ENCODE measurements at places on chromosomes 2 and 18. TPM values are rescaled to one million over a fixed set of nuclear protein-coding genes. Genes with fewer than 3 reads are reported as not detected.

Gene RAB31
- total RNA-seq, result 1.6 TPM

Gene CCDC121
- 1.4 TPM for total RNA-seq

Gene ANTXR1
- not detected for total RNA-seq

Gene KCNG2
- not detected for total RNA-seq

Gene ACTR2
- total RNA-seq, result 246 TPM

Gene GAREM1
- total RNA-seq, result 0.41 TPM

Gene ONECUT2
- not detected for total RNA-seq

Gene CHRNG
- total RNA-seq, result not detected

Gene MERTK
- total RNA-seq, result 0.73 TPM

- DNase-seq, result no peak
Measured at GRCh38 chr2:188119112-188119838, 172.4 kb upstream of the GULP1 start.

DNA sequence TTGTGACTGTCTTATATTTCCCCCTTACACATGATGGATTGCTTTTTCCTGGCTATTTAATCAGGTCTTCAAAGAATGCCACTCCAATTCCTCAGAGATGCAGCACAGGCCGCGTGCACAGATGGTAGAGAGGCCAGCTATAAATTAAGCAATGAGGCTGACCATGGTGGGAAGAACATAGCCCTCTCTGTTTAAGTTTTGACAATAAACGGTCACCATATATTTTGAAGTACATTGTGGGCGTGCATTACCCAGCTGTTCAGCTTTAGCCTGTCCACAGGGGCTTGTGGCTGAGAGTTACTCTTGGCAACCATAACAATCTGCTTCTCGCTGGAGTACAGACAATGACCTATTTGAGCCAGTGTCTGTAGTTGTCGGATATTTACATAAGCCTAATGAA, 730.8 kb downstream of the DCC start:
- DNase-seq, result no peak

DNA sequence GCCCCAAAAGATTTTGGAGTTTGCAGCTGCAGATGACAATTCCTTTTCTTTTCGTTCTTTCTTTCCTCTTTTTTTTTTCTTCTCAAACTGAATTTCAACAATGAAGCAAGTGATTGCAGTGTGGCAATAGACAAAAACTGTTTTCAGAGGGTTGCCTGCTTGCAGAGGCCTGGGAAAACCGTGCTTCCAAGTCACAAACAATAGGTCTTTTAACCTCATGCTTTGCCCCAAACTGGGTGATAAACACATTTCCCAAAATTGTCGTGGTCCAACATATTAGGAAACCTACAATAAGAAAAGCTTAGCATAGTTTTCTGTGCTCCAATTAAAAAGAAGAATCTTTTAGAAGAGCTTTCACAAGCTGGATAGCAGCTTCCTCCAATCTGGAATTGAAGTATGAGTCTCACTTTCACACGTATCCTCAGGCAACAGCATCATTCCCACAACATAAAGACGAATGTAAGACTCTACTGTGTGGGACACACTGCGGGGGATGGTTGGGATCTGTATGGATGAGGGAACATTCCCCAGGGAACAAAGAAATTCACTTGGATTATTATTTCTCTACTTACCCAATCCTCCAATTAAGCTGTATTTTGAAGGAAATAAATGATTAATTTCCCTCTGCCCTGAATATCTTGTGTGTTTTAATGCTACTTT, 656.1 kb downstream of the RNF144A start:
- no peak for DNase-seq

- DNase-seq, result no peak
Measured at GRCh38 chr2:217413193-217413592, 553.3 kb upstream of the TNP1 start.

- no peak for DNase-seq
Measured at GRCh38 chr2:207112383-207112782, 53.4 kb downstream of the KLF7 start.

- DNase-seq, result no peak
Measured at GRCh38 chr2:145748927-145749326, 1229.0 kb upstream of the ZEB2 start.

DNA sequence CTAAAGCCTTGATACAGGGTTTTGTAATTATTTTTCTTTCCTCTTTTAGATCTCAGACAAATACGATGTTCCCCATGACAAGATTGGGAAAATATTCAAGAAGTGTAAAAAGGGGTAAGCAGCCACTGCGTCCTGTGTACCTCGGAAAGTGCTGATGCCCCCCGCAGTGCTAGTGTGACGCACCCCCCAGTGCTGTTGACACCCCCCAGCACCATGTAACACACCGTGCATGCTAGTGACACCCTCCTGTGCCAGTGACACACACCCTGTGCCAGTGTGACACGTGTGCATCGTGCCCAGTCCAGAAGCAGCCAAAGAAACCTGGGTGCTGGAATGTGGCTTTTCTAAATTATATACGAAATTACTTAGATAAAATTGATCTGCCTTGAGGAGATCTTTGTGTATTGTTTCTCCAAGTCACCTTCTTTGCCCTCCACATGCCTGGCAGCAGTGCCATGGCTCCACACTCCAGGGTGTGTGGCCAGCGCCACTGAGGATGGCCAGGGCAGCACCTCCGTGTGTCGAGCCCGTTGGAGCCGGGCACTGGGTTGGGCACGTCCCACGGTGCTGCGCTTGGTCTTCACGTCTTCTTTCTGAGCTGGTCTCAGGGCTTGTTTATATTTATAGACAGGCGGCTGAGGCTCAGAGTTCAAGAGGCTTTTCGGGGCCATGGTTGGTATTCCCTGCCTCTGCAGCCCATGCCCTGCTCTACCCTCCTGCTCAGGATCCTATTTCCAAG, 44.3 kb upstream of the KLF11 start:
- no peak for DNase-seq

DNA sequence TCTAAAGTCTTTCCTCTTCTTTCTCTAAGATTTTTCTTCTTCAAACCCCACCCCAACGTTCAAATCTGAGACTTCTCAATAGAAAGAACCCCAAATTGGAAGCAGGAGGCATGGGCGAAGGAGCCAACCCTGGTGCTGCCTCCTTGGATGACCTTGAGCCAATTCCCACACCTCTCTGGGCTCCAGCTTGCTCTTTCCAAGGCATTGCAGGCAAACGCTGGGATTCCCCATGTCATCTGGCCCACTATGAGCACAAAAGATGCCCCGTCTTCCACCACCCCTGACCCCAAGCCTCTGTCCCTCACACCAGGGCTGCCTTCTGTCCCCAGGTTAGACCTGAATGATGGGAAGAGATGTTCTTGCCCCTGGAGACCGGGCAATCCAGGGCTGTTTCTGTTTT, 57.0 kb downstream of the TTC32 start:
- no peak for DNase-seq

- DNase-seq, result no peak
Measured at GRCh38 chr2:32825291-32825712, 121.5 kb upstream of the LTBP1 start.

DNA sequence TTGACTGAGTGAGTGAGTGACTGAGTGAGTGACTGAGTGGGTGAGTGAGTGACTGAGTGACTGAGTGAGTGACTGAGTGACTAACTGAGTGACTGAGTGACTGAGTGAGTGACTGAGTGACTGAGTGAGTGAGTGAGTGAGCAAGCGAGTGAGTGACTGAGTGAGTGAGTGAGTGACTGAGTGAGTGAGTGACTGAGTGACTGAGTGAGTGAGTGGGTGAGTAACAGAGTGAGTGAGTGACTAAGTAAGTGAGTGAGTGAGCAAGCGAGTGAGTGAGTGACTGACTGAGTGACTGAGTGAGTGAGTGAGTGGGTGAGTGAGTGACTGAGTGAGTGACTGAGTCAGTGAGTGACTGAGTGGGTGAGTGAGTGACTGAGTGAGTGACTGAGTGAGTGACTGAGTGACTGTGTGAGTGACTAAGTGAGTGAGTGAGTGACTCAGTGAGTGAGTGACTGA, 11.9 kb downstream of the MAL start:
- DNase-seq, result no peak

DNA sequence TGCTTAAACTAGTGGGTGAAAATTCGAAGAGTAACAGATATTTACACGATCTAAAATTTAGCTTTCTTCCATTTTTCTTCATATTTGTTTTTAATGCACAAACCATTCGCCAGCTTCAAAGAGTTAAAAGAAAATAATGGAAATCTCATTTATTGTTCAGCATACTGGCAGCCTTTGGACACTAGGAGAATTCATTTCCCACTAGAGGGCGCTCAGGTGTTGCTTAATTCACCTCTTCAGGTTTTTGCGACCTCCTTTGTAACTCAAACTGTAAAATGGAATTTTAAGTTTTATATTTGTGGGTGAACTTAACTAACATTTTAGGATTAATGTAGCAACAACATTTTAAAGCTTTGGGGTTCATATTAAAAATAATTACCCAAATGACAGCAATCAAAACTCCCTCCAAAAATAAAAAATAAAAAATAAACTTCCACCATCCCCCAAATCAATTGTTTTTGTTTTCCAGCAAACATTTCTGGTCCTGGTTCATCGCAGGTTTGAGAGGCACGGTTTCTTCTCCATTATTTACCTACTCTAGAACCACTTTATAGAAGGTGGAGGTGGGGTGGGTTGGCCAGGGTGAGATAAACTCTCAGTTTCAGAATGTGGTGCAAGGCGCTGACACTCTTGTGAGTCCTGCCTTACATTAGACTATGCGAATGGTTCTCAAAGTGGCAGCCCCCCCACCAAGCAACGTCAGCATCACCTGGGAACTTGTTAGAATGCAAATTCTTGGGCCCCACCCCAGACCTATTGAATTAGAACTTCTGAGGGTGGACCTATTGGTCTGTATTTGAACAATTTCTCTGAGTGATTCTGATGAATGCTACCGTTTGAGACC, 24.7 kb upstream of the PNPT1 start:
- no peak for DNase-seq

GRCh38 chr18:76064998-76065397, 430.0 kb downstream of the ZNF516 start:
- DNase-seq, result no peak

- DNase-seq, result no peak
Measured at GRCh38 chr2:238016526-238016925, 44.3 kb upstream of the SCLY start.

GRCh38 chr2:197001921-197002320, 75.4 kb upstream of the PGAP1 start:
- DNase-seq, result no peak

GRCh38 chr2:203584784-203585183, 49.7 kb upstream of the RAPH1 start:
- DNase-seq, result no peak

DNA sequence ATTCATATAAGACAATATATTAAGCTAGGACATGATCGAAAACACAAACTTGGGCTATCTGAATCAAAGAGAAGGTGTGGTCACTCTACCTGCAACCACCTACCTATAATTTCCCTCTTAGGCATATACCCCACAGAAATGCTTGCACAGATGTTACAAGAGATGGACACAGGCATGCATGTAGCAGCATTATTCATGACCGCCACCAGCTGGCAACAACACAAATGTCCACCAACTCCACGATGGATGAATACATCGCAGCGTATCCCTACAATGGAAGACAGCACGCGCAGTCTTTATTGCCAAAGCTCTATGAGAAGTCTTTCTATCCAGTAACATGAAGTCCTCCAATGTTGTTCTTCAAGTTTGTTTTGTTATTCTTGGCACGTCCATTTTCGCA, 90.8 kb downstream of the ARL4C start:
- DNase-seq, result no peak

GRCh38 chr18:78641689-78642231, 337.9 kb upstream of the SALL3 start:
- no peak for DNase-seq

DNA sequence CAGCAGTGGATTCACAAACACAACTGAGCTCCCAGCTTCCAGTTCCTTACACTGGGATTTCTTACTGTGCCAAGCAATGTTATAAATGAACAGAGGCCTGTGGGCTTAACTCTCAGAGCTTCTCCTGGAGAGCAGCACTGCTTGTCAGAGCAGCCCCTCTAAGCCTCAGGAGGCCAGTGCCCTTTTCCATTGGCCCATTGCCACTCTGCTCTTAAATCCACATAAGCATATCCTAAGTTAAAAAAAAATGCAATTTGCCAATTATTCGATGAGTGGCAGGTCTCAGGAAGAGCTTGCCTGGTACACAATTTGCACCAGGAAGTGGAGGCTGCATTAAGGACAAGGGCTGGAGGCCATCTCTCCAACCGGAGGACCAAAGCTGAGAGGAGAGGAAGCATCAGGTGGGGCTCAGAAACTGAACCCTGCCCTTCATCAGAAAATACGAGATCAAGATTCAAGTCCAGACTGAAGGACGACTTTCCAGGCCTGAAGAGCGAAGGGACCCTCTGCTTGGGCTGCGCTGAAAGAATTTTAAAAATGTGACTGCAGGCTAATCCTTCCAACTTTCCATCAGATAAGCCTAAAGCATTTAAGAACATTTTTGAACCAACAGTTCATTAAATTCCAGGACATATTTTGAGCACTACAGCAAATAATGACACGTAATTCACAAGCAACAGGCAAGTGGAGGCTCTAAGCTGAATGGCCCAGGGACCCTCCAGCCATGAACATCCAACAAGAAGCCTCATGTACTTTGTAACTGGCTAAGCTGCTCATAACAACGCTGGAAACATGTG, 28.4 kb upstream of the PXDN start:
- no peak for DNase-seq

GRCh38 chr2:39175026-39175812, 54.4 kb upstream of the SOS1 start:
- no peak for DNase-seq

GRCh38 chr2:210132239-210132638, 39.0 kb downstream of the KANSL1L start:
- DNase-seq, result no peak

DNA sequence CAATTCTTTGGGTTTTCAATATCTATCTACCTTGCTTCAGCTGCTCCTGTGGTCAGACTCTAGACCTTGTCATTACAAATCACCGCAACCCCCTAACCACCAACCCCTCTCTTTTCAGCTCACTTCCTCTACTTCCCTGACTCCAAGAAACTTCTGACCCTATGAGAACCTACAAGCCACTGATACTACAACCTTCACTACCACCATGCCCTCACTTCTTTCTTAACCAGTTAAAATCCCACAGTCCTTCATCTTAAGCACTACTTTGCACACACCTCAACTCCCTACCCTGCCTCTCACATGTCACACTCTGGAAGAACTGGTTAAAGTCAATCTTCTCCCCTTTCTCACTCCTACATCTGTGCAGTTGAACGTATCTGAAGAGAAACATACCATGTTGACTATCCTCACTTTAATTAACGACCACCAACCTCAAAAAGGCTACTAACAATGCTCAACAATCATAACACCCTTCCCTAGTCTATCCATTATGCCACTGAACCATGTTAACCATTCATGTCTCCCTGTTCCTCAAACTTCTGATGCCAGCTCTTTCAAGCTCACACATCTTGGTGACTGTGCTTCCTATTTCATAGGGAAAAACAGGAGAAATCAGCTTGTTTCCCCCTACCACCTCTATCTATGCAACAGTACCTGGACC, 12.6 kb downstream of the EIF2AK3 start:
- no peak for DNase-seq

Measured in T-cell (primary cell).